ENCODE measurements at places on chromosomes 12 and 14.
A peak's percentile ranks its signal among the peaks of the same experiment; 100 is the strongest.

GRCh38 chr12:54424224-54424623, 5.2 kb upstream of the ITGA5 start:
- no peak for DNase-seq

DNA sequence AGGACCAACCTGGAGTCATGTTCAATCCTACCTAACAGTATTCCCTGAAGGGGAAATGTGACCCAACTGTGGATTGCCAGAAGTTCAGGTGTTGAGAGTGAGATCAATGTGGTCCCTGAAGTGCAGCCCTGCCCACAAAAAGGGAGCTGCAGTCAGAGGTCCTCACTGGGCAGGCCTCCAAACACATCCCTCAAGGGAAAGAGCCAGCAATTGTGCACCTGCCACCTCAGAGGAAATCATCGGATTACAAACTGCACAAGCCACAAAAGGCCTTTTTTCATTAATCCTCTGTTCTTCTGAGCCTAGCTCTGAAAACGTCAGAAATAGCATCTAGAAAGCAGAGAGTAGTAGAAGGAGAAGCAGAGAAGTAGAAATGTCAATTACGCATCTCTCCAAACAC, 10.8 kb upstream of the MDM1 start:
- no peak for DNase-seq

DNA sequence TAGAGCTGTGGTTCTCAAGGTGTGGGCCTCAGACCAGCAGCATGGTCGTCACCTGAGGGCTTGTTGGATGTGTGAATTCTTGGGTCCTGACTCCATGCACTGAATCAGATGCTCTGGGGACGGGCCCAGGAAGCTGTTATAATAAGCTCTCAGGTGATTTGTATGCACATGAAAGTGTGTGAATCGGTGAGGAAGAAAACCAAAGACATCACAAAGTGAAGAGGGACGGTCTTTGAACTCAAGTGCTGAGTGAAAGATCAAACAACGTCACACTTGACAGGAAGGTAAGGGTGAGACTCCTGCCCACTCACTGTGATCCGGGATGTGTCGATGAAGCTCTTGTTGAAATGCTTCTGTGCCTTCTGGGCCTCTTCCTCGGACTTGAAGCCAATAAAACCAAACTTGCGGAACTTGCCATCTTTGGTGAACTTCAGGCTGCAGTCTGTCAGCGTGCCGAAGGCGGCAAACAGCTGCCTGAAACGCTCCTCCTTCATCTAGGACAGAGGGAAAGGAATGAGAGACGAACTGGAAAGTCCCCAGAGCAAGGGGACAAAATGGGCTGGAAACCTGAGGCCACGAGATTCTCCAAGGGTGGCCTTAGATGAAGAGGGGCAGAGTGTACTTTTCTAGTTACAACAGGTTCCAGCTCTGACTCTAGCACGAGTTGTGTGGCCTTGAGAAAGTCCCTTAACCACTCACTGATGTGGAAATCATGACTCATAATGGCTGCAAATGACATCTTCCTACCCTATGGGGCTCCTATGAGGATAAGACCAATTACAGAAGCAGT, 4.0 kb downstream of the RBM19 start:
- no peak for DNase-seq

- DNase-seq = no peak
Measured at GRCh38 chr14:64946310-64947045, 3.9 kb upstream of the GPX2 start.

DNA sequence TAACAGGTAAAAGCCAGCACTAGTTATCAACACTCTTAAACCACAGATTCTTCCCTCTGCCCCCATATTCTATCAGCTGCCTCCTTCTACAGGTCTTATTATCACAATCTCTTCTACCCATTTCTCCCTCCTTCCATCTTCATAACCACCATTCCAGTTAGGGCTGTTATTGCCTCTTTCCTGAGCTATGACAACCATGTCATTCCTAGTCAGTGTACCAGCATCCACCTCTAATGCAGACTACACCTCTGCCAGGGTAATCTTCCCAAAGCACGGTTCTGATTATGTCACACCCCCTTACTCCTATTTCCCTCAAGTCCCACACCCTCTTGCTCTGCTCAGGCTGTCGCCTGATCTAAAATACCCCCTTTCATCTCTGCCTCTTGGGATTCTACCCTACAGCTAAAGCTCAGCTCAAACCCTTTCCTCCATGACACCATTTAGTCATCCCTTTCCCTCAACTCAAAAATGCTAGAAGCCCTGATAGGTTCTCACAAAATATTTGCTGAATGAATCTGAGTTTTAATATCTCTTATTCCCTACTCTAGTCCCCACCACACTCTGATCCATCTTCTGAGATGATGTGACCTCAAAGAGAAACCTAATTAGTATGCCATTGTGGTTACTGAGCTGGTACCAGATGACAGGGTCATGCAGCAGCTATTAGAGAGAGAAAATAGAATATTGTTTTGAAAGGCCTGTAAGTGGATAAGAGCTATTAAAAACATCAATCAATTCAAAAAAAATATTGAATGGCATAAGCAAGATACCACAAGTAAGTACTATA, 11.7 kb downstream of the RACGAP1 start:
- DNase-seq = no peak

DNA sequence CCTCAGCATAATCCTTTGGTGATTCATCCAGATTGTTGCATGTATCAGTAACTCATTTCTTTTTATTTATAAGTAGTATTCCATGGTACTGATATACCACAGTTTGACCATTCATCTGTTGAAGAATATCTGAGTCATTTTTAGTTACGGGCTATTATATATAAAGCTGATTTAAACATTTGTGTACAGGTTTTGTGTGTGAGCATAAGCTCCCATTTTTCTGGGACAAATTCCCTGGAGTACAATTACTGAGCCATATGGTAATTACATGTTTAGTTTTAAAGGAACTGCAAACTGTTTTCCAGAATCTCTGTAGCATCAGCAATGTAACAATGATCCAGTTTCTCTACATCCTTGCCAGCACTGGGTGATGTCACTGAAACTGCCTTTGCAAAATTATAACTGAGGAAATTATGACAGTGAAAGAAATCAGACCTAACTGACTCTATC, 236.2 kb upstream of the KRR1 start:
- DNase-seq = no peak

- DNase-seq = peak; percentile 80
Measured at GRCh38 chr12:96219700-96220206, 25.6 kb downstream of the ELK3 start.

DNA sequence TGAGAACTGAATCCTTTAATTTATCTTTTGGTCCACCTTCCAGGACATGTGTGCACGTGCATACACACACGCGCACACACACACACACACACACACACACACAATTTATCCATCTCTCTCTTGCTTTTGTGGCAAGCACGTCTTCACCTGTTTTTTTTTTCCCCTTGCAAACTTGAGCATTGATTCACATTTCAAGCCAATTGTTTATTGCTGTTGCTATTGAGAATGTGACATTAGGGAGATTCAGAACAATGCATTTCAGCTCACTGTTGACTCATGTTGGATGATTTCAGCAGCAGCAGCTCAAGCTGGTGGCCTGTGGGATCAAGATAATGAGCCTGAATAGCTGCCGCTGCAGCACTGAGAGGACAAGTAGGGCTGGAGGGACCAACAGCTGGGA, 128.9 kb downstream of the SNAPC1 start:
- no peak for DNase-seq

- no peak for DNase-seq
Measured at GRCh38 chr12:81440001-81440400, 319.1 kb downstream of the PPFIA2 start.

- no peak for DNase-seq
Measured at GRCh38 chr14:97331058-97331457, 533.9 kb downstream of the VRK1 start.

DNA sequence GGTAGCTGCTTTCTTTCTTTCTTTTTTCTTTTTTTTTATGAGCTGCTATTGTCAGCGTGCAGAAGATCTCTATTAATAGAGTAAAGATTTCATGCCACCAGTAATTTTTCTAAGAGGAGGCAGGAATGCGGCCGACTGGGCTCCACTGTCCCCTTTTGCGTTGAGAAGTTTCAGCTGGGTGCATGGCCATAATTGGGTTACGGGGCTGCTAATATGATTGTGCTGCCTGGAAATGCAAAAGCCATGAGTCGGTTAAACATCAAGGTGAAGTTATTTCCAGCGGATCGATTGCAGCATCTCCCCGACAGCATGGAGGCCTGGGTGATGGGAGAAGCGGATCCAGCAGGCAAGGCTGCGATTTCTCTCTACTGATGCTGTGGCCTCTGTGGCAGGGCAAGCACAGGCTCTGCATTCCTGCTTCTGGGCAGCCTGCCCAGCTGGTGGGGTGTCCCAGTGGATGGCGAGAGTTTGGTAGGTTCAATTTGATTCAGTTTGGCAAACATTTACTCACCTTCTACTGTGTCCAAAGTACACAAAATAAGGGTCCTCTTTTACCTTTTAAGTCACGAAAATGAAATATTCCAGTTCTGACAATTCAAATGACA, 54.4 kb upstream of the PRMT8 start:
- no peak for DNase-seq

DNA sequence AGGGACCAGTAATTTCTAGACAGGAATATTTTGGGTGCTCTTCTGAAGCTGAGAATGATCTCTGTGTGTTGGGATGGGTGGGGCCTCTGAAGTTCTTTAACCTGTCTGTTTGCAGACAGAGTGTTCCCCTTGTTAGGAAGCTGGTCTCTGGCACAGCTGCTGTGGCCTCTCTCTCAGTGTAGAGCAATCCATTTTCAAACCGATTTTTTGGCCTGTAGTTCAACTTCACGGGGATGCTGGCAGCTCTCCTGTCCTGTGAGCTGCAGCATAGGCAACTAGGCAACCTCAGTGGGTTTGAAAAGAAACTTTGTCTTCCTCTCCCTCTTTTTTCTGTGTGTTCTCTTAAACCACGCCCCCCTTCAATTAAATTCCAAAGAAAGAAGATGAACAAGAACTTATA, 69.1 kb downstream of the SMOC1 start:
- no peak for DNase-seq

- no peak for DNase-seq
Measured at GRCh38 chr14:64688031-64688430, 16.2 kb upstream of the PLEKHG3 start.

DNA sequence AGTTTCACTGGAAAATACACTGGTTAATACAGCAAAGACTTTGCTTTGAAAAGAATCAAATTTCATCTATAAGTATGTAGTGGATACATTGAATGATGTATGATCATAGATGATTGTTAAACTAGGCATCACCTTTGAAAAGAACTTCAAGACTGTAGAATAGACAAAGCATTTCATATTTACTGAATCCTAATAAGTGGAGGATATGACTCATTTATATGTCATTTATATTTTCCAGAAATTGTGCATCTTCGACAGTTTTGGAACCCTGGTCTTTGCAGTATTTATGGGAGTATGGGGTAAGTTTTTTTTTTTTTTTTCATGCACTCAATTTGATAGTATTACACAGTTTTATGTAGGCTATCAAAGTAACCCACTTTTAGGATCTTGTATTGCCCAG, 161.9 kb downstream of the ANO6 start:
- DNase-seq = no peak

GRCh38 chr14:106690333-106690891, 1164.0 kb downstream of the TMEM121 start:
- DNase-seq = no peak

DNA sequence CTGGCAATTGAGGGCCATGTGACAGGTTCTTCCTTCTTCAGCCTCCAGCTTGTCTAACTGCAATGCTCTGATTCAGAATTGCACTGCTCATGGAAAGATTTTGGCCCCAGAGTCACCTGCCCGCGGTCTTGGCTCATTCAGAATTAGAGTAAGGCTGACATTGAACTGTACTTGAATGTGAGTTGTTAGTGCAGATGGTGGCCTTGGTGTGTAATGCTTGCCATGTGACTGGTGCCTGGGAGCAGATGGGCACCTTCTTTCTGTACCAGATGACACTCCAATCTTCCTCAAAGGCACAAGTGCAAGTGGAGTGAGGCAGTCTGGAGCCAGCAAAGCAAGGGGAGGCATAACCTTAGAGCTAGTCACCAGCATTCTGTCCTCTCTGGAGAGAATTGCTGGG, 36.5 kb upstream of the ANO4 start:
- DNase-seq = no peak

- peak; percentile 69 for DNase-seq
Measured at GRCh38 chr14:21852061-21852664, 178.5 kb upstream of the OR4E1 start.
